ENCODE measurements at places on chromosomes 1 and 21.

DNA sequence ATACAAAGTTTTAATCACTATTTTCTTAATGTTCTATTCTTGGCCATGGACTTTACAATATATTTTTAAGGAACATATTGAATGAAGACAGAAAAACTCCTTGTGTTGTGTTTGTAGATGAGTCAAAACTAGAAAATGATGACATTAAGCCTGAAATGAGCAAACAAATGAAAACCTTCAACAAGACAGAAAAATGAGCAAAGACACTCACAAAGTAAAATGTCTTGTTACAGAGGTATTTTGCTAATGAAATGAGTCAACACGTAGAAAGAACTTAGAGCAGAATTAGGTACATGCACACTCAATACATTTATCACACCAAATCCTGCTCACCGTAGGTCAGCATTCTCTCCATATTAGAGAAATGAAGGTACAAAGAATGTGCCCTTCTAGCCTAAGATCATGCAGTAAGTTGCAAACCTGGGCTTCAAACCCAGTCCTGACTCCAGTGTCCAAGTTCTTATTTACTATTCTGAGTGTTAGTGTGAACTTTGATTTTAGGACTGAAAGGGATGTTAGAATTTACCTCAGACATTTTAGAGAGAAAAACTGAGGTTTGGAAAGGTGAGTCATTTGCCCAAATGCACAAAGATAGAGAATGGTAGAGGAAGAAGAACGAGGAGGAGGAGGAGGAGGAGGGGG lies 133.9 kb upstream of the SGIP1 start:
- DNase-seq, result no peak

DNA sequence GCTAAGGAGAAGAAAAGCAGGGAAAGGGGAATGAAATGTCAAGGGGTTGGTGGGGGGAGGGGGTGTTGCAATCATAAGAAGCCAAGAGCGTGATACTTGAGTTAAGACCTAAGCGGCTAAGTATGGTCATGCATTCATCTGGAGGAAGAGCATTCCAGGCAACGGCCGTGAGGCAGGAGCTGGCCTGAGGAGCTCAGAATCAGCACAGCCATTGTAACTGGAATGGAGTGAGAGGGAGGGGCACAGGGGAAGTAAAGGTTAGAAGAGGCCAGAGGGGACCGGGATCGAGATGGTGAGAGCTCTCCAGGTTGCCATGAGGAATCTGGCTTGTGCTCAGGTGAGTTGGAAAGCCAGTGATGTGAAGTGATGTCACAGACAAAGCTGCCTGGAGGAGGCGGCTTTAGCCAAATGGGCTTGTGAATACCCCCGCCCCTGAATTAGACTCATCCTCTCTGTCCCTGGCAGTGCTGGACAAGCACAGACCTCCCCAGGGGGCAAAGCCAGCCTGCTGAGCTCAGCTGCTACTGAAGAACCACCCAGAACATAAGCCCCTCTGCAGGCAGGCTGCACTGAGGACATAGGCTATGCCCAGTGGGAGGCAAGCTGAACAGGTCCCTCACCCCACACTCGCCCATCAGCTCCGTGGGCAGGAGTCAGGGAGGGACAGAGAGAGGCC lies 61.1 kb upstream of the LAPTM5 start:
- DNase-seq, result no peak

- DNase-seq, result no peak
Observed at GRCh38 chr1:215590779-215591491, 23.8 kb downstream of the KCTD3 start.

DNA sequence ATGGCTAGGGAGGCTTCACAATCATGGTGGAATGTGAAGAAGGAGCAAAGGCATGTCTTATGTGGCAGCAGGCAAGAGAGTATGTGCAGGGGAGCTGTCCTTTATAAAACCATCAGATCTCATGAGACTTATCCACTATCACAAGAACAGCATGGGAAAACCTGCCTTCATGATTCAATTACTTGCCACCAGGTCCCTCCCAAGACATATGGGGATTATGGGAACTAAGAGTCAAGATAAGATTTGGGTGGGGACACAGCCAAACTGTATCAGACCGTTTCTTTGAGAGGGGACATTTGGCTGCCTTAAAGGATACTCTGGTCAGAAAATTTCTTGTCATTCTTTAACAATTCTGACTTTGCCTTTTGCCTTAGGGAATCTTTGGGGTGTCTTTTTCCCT lies 3.2 kb upstream of the XPR1 start:
- no peak for DNase-seq

- no peak for DNase-seq
Observed at GRCh38 chr1:115330480-115331013, 7.5 kb downstream of the NGF start.

DNA sequence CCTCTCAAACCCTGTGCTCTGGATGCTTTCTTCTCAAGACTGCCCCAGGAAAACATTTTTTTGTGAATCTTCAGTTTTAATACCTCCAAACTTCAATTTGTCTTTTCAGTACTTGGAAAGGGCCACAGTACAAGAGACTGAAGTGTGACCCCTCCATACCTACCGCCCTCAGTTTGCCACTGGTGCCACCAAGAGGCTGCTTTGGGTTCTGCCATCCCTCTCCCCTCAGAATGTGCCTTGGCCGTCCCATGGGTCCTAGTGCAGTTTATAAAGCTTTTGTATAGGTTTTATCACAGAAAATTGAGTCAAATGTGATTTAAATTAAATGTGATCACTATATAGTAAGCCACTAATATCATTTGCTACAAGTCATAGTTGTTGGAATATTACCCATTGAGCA lies 60.8 kb upstream of the PGD start:
- DNase-seq, result no peak

- DNase-seq, result no peak
Observed at GRCh38 chr21:31514598-31514997, 144.9 kb upstream of the SOD1 start.

DNA sequence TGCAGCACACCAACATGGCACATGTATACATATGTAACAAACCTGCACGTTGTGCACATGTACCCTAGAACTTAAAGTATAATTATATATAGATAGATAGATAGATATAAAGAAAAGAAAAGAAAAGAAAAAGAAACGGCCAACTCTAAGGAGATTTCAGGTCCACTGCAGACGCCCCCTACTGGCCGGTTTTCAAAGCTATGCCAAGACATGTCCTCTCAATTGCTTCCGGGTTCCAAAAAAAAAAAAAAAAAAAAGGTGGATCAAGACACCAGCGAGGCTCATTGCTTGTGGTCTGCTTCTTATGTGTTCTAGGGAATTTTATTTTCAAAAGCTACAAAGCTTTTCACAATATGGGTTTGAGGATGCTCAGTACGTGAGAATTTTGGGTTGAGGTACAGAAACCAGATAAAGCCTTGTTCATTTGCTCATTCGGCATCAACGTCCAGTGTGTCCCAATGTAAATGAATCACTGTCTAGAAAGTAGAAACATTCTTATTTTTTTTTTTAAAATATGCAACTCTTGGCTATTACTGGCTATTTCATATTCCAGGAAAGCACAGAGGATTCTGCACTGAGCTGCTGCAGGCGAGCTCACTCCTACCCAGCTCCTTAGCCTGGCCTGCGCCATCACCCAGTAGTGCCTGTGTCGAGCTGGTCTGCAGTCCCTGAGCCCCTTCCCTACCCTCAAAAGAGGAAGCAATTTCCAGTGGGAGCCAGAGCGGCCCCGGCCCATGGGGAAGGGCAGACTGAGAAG lies 643.0 kb downstream of the KIF26B start:
- no peak for DNase-seq

DNA sequence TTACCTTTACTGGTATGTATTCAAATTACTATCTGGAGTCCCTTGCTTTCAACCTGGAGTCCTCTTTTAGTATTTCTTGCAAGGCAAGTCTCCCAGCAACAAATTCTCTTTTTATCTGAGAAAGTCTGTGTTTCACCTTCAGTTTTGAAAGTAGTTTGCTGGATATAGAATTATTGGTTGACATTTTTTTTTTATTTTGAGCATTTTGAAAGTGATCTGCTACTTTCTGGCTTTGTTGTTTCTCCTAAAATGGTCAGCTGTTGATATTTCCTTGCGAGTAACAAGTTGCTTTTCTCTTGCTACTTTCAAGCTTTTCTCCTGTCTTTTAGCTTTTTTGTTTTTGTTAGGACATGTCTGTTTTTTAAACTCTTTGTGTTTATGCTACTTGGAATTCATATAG lies 126.1 kb downstream of the TRIM33 start:
- no peak for DNase-seq

DNA sequence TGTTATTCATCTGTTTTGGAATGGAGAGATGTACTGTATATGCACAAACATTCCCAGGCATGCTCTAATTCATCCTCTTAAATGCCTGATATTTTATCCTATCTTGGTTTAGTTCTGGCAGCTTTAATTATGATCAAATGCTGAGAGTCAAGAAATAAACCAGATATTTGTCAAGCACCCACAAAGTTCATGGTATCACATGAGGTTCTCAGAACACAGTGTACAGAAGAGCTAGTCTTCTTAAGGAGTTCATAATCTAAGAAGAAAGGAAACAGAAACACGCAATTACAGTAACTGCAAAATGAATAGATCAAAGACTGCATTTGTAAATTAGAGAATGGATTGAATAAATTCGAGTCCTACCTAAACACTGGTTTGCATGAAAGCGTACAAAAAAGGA lies 58.3 kb upstream of the KCNH1 start:
- DNase-seq, result no peak

DNA sequence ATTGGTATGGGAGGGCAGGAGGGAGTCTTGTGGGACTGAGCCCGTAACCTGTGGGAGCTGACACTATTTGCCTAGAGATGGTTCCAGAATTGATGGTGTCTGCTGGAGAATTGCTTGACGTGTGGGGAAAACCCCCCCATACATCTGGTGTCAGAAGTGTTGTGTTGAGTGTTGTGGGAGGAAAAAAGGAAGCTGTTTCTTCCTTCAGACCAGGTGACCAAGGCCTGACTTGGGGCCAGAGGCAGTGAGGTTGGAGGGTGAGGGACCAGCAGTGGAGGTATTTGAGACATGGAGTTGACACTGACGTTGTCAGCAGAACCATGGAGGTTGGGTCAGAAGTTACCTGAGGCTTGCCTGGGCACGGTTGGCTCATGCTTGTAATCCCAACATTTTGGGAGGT lies 8.3 kb downstream of the SHISAL2A start:
- DNase-seq, result no peak

Measured in NCI-H1417 treated with DMSO at 0.1 percent for 48 hours (cell line).